ENCODE measurements at places on chromosomes 1 and 21.

- DNase-seq: no peak
Observed at GRCh38 chr1:45409276-45409675, 69.0 kb upstream of the MUTYH start.

DNA sequence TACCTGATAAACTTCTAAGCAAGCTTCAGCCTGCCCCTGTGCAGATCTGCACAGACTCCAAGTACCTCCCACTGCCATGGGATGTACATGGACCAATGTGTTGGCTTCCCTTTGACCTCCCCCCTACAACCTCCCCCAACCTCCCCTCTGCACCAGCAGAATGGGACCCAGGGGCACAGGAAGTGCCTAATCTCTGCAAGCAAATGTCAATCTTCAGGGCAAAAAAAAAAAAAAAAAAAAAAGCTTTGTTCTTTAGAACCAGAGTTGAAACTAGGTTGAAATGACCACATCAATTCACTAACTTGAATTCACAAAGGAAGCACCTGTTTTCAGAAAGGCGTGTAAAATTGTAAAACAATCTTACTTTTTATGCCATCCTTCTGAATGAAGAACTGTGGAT lies 53.9 kb upstream of the TIAM1 start:
- no peak for DNase-seq

DNA sequence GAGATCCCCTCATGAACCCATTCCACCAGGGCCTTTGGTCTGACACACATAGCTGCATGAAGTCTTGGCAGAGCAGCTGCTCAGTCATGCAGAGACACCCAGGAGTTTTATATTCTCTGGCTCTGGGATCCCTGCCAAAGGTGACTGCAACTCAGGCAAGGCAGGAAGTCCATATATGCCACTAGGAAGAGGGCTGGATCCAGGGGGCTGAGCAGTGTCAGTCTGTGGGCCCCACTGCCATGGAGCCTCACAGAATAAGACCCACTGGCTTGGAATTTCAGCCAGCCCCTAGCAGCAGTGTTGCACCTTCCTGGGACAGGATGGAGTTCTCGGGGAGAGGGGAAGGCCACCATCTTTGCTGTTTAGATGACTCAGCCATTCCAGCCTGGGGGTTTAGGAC lies 199.7 kb downstream of the TBX15 start:
- DNase-seq: no peak

- DNase-seq: peak; percentile 81
Observed at GRCh38 chr1:113981962-113982931, 3.0 kb downstream of the OLFML3 start.

GRCh38 chr1:6507461-6507911 lies 16.0 kb upstream of the PLEKHG5 start:
- no peak for DNase-seq

DNA sequence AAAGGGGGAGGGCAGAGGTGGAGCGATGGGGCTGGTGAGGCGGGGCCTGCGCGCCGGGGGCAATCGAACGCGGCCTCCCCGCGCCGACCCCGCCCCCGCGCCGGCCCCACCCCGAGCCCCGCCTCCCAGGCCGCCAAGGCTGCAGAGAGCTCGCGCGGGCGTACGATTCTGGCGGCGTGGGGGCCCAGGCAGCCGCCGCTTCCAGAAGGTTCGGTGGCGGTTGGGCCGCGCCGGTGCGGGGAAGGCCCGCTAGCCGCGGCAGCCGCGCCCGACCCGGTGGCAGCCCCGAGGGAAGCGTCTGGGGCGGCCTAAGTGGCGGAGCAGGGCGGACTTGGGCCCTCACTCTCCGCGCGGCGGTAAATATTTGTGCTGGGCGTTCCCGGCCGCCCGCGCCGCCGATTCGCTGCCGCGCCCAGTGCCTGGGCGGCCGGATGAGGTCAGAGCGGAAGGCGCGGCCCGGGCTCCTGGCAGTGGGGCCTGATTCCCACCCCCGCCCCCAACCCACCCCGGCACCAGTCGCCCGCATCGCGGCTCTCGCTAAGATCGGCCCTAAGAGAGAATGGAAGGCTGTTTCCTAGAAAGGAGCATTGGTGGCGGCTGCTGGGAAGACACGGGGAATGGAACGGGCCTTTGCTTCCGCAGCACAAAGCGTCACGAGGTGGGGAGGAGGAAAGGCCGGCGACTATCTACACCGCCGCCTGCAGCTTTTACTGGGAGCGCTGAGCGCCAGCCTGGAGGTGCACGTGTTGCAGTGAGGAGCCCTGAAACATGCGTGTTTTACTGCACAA lies at the start of gene ACOT7:
Gene ACOT7 (minus strand): TSS at position 368 of the 788 bp plus-strand sequence. CDS start 368 bp downstream, outside the sequence.
- DNase-seq: peak; percentile 92

DNA sequence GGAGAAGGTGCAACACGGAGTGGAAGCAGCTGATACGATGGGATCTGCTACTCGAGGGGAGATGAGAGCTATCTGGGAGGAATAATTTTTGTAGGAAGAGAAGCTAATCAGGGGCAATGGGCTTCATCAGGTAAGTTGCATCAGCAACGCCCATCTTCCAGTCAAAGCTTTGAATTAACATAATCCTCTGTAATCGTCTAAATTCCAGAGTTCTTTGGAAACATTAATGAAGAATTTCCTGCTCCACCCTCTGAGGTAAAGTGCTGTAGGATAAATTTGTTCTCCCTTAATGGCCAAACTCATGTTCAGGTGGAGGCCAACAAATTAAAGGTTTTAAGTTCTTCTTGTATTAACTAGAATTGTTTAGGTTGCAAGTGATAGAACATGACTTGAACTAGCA lies 94.0 kb upstream of the KAZN start:
- no peak for DNase-seq

DNA sequence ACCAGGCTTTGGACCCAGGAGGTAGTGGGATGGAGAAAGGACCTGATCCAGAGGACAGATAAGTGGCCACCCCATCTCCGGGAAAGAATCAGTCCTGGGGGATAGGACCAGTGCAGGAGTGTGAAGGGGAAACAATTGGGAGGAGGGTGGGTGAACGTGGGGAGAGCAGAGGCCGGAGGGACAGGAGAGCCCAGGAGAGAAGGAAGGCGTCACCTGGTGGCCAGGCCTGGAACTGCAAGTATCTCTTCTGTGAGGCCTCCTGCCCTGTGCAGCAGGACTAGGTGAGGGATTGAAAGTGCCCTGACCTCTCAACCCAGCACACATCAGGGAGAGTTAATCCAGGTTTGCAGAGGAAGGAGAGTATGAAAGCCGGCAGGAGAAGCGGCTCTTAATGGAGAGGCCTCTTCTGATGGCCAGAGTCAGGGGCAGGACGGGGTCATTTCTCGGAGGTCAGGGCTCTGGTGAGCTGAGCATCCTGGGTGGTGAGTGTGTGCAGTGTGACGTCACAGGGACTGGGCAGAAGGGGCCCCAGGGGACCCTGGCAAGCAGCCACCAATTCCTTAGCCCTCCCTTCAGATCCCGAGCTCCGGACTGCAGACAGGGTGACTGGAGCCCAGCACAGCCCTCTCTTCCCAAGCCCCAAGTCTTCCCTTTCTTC lies 9.2 kb upstream of the LAD1 start:
- DNase-seq: peak; percentile 90

DNA sequence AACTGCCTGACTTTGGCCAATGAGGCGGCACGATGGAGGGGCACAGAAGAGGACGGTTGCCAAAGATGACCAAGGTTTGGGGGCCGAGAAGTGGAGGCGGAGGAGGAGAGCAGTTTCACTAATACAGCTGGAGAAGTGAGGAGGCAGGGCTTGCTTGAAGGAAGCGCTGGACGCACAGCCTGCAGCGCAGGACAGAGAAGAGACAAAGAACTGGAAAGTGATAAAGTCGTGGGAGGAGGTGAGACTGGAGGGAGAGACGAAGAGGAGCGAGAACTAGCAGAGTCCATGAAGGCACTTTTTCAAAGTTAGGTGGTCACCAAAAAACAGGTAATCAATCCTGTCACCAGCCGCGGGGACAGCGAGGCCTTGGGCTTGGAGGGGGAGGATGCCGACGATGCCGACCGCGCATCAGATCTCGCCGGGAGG lies 771 bp downstream of the PACC1 start:
- DNase-seq: no peak

DNA sequence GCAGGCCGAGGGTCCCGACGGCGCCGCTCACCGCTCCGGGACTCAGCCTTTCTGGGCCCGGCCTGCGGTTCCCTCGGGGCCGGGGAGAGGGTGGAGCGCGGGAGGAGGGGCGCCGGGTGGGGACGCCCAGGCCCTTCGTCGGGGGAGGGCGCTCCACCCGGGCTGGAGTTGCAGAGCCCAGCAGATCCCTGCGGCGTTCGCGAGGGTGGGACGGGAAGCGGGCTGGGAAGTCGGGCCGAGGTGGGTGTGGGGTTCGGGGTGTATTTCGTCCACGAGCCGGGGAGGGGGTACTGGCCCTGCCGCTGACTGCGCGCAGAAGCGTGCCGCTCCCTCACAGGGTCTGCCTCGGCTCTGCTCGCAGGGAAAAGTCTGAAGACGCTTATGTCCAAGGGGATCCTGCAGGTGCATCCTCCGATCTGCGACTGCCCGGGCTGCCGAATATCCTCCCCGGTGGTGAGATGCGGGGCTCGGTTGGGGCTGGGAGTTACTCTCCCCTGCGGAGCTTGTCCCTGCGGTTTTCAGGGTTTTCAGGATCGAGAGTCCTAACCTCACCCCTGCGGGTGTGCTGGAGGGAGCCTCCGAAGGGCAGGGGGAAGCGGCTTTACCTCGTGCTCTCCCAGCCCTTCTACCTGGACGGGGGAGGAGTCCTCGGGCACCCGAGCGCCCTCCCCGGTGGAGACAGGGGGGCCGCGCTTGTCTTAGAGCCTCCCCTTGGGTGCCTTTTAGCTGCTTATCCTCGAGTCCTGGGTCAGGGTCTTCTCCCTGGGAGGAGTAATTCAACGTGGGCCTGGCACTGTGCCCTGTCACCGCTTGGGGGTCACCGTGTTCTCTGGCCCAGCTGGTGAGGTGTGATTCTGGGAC lies 2.1 kb downstream of the SAMD11 start:
- DNase-seq: no peak

- no peak for DNase-seq
Observed at GRCh38 chr21:28884481-28884880, 108.2 kb downstream of the LTN1 start.

DNA sequence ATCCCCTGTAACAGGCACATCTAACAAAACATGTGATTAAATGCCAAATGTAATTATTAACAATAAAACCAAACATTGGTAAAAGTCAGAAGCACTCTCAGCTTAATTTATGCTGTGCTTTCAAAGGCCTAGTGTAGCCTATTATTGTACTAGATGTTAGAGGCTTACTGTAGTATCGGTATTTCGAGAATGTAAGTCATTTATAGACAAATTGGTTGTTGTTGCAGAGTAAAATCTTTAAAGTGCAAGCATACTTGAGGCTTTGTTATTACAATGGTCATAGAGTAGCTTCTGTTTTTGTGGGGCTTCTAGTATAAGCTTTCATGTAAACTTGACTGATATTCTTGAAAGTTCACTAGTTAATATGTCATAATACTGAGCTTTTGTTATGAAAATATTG lies 965.8 kb downstream of the PLA2G4A start:
- DNase-seq: no peak

- no peak for DNase-seq
Observed at GRCh38 chr1:208654241-208654640, 410.1 kb upstream of the PLXNA2 start.

DNA sequence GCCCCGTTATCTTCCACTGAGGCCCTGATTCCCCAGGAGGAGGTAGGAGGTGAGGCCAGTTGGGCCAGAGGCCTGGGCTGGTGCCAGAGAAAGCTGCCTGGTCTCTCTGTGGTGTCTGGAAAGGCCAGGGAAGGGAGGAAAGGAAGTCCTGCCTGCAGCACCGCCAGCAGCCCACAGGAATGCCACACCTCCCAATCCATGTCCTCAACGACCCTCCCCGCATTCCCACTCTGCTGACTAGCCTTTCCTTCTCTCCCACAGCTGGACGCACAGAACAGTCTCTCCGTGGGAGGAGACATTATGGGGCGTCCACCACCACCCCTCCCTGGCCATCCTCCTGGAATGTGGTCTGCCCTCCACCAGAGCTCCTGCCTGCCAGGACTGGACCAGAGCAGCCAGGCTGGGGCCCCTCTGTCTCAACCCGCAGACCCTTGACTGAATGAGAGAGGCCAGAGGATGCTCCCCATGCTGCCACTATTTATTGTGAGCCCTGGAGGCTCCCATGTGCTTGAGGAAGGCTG lies 18.0 kb downstream of the CSF1 start:
- DNase-seq: peak; percentile 87

DNA sequence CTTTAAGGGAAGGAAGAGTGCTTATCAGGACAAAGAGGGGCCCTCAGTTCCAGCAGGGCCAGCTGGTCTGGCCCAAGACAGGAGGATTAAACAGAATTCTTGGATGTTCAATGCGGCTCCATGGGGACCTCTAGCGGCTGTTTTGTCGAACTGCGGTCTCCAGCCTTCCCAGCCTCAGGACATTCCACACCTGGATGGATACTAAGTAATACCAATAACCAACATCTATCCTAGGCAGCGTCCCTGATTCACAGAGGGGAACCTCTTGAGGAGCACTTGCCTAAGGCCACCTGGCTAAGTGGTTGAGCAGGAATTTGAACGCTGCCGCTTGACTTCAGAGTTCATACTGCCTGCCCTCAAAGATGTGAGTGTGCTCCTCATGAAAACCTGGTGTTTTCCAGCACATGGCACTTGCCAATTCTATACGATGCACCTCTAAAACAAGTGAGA lies 15.5 kb upstream of the CD247 start:
- DNase-seq: peak; percentile 70

GRCh38 chr1:77977989-77978292 lies 931 bp downstream of the FUBP1 start:
- no peak for DNase-seq

DNA sequence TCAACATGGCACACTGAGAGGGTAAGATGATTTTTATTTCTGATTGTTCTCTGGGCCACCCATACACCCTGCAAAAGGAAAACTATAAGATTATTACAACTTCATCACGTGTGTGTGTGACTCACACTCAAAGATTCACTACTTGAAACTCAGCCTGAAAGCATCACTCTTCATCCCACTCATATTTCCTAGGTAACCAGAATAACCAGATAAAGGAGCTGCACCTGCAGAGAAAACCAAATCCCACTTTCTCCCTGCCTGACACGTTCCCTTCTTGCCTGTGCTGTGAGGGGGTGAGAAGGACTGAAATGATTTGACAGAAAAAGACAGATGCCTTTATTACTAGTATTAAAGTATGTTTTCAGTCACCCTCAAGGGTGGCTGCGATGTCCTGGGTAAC lies 131.6 kb downstream of the TGFBR3 start:
- DNase-seq: no peak

DNA sequence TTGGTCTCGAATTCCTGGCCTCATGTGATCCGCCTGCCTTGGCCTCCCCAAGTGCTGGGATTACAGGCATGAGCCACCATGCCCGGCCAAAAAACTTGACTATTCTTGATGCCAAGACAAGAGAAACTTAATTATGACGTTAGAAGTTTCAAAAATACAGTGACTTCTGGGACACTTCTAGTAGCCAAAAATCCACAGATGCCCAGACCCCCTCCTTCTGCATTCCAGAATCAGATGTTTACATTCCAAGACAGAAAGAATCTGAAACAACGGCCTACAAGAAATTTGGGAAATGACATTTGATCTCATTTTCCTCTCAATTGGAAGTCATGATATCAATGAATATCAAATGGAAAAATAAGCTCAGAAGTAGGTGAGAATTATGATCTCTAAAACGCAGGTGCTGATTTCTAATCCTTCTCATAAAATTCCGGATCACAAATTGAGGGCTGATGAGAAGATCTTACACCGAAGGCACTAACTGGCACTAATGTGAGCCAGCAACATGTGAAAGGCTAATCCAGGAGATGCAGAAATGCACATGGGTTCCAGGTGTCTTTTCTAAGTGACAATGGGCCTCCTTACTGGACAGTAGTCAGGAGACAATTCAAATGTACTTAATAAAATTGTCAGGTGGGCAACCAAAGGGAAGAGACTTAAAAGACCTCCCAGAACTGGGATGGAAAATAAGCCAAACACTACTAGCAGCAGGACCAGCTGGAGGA lies 5.5 kb downstream of the RAB29 start:
- no peak for DNase-seq
